ENCODE measurements at places on chromosomes 7 and 10.

- no peak for DNase-seq
These were observed 209.6 kb downstream of the EBF3 start for GRCh38 chr10:129754211-129755050.

DNA sequence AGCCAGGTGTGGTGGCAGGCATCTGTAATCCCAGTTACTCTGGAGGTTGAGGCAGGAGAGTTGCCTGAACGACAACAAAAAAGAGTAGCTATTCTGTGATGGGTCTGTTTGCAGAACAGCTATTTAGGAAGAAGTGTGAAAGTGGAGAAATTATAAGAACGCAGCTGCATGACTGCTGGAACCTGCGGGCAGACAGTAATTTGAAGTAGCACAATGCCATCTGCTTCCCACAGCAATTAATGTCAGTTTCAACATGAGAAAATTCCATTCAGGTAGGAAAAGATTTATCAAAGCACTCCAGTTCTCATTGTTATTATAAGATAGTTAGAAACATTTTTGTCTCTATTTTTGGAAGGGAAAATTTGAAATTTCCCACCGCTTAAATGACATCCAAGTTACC is 21.5 kb downstream of the LAMB1 start:
- DNase-seq: no peak

DNA sequence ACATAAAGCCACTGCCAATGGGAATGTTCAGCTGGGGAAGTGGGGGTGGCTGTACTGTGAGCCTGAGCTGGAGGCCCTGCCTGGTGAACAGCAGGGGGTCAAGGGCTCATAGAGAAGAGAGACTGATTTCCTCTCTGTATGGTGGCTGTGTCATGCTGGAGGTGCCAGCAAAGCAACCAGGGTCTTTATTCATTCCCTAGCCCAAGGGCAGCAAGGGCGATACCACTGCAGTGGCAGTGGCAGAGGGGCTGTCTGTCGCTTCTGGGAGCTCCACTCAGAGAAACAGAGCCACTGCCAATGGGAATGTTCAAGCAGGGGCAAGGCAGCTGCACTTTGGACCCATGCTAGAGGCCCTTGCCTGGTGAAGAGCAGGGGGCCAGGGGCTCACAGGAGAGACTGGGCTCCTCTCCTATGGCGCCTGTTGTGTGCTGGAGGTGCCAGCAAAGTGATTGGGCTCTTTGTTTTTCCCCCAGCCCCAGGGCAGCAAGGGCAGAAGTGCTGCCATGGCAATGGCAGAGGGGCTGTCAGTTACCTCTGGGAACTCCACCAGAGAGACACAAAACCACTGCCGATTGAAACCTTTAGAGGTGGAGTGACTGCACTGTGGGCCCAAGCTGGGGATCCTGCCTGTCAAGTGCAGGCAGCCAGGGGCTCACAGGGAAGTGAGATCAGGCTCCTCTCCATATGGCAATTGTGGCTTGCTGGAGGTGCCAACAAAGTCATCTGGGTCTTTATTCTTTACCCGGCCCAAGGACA is 545.1 kb downstream of the SH2D4B start:
- DNase-seq: no peak

DNA sequence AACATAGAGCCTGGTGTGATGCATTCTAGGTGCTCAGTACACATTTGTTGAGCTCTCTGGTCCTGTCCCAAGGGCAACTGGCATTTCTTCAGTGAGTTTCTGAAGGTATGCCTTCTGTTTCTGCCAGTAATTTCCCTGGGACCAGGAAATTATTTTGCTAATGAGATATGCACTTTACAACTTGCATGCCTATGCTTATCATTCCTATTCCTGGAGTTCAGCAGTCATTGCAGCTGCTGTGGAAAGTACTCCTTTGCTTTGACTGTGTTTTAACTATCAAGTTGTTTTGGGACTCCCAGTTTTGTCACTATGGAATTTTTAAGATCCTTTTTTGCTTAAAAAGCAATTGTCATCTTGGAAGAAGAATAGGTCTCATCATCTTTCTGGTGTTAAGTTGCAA is 283.0 kb downstream of the BBS9 start:
- DNase-seq: no peak

- no peak for DNase-seq
These were observed 238.3 kb downstream of the PARD3 start for GRCh38 chr10:34576797-34577196.

DNA sequence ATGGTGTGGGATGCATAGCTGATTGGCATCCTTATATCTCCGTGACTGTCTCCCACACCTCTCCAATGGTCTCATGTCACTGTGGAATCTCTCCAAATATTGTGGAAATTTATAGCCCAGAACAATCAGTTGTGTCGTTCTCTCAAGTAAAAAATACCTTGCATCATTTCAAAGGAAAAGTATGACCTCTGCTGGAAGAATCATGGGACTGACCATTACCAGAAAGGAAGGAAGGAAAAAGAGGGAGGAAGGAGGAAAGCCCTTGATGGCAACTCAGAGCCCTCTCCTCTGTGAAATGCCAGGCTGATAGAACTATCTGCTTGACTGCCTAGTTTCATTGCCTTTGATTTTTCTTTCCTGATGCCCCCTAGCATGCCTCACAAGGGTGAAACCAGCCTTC is 76.3 kb downstream of the FOXI2 start:
- no peak for DNase-seq

GRCh38 chr7:75931680-75932079 is 16.7 kb downstream of the POR start:
- no peak for DNase-seq

DNA sequence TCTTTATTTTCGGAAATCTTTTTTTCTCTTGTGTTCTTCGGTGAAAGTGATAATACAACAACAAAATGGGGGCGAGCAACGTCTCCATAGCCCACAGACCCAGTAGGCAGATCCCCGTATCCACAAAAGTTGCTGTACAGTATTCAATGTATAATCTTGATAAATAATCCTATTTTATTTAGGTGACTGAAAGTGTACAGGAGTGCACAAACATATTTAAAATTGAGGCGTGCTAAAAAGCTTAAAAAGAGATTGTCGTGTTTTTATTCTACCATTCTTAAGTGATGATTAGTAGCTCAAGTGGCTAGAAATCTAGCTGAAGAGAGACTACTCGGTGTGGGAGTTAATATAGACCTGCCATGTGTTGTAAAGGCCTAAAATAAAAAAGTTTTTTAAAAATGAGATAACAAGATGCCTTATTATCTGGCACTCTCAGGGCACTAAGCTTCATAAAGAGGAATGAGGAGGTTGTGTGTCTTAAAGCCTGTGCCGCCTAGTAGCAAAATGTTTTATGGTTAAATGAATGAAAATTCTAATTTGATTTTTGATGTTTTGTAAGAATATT is 1.6 kb downstream of the CAPZA2 start:
- no peak for DNase-seq

DNA sequence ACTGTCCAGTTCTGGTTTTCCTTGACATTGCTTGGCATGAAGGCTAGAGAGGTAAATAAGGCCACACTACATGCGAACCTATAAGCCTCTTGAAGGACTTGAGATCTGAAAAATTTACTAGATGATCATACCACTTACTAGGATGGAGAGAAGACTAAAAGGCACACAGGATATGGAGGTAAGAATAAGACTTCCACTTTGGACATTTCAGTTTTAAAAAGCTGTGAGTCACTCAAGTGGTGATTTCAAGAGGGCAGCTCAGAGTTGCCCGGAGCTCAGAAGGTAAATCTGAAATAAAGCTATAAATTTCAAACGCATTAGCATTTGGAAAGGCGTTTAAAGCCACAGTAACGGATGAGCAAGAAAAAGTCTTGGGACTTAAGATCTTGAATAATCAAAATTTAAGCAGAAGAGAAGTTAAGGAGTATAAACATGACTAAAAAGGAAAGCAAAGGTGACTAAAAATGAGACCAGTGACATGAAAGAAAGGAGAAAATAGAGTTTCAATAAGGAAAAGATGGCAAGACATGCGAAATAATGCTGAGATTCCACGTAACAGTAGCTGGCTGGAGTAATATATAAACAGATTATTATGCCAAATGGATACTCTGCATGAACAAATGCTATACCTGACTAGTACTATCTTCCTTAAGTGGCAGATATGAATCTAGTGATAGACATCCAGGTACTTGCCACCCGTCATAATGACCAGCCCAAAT is 68.3 kb downstream of the SNX13 start:
- DNase-seq: no peak

GRCh38 chr10:4804465-4804864 is 21.5 kb upstream of the AKR1E2 start:
- no peak for DNase-seq

DNA sequence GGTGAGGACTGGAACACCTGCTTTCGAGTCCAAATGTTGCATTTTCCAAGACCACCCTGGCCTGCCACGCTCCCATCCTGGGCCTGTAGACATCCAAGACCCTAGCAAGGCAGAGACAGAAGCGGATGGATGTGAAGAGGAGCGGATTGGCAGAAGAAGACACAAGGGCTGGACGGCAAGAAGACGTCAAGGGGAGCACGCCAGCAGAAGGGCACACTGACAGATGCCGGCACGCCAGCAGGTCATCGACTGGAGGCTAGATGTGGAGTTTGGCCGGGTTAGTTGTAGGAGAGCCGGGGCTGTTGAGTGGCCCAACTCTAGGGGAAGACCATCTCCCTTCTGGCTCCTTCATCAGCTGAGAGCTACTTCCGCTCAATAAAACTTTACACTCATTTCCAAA is 251.6 kb downstream of the ZWINT start:
- no peak for DNase-seq

GRCh38 chr10:3135006-3135405 is 37.6 kb downstream of the PITRM1 start:
- DNase-seq: no peak

GRCh38 chr7:90824386-90825307 is 228.5 kb downstream of the CDK14 start:
- no peak for DNase-seq

DNA sequence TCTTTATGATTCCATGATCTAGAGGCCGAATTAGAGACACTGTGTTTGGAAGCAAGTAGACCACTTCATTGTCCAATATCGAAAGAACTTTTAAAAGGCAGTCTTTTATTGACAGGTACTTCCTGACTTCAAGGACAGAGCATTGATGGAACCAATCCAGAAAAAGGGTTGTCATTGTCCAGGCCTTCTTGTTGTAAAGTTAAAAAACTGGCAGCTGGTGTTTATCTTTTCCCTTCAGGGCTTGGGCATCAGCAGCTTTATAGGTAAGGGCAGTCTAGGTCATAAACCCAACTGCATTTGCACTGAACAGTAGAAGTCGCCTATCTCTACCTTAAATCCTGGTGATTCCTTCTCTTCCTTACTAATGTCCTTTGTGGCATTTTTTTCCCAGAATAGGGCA is 95.6 kb downstream of the ST7 start:
- no peak for DNase-seq

GRCh38 chr7:17274551-17275245 is 23.8 kb upstream of the AHR start:
- no peak for DNase-seq

DNA sequence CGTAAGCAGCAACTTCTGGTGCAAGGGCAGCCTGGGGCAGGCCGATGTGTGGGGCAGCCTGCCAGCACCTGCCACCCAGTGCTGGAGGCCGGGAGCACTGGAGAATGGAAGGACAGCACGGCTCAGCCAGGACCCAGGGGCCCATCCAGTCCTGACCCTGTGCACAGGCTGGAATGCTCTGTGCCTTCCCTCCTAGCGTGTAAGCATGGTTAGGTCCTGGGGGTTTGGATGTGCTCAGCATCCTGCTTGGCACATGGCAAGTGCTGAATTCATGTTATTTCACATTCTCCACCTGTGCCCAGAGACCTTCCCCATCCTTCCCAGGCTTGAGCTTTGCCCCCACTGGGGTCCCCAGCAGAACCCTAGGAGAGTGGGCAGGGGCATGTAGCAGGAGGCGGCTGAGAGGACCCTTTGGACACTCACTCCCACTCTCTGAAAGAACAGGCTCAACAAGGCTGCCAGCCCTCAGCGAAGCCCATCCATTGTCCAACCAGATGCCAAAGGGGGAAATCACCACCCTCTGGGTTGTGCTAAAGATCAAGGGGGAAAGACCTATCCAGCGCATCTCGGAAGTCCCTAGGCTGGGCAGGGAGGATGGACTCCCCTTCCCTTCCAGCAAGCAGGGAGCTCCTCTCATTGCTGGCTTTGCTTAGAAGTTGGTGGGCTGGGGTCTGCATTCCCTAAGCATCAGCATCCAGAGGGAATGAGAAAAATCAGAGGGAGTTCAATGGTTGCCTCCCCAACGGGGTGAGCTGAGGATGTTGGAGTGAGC is 29.7 kb downstream of the ANXA8 start:
- DNase-seq: no peak
